Stimulated activated CD4-positive, alpha-beta T cell treated with anti-CD3 and anti-CD28 coated beads, Interleukin-12 subunit alpha, Interleukin-12 subunit beta, amount 100 ng/mL, for 4 hours (primary cell): ENCODE measurements at places on chromosomes 3 and 15.

DNA sequence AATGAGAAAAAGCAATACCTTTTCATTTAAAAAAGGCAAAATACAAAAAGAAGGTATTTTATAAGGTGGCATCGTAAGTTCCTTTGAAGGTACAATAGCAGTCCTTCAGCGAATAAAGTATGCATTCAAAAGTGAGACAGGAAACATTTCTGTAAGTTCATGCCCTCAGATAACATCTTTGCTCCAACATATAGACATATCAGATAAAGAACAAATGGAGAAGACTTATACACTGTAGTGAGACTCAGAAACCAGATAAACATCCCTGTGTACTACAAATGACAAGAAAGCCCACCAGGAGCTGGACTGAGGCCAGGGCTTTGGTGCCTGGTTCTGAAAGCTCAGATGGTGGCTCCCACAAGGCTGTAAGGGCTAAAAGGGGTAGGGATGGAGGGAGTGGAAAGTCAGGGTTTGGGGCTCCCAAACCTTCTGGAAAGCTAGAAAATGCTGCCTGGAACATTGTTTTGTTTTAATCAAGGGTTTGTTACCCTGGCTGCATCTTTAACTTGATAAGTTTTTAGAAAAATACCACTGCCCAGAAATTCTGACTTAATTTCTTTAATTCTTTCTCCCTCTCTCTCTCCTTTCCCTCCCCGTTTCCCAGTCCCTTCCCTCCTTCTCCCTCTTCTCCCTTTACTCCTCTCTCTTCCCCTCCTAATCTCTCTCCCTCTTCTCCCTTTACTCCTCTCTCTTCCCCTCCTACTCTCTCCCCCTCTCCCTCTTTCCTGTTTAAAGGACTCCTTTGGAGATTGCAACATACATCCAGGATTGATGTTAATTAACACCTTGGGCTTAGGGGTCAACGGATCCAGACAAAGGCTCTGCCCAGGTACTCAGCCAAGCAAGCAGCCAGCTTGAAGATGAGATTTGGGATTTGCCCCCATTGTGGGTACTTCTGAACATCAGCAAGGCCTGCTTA, 126.1 kb downstream of the AQP9 start:
- DNase-seq = no peak

DNA sequence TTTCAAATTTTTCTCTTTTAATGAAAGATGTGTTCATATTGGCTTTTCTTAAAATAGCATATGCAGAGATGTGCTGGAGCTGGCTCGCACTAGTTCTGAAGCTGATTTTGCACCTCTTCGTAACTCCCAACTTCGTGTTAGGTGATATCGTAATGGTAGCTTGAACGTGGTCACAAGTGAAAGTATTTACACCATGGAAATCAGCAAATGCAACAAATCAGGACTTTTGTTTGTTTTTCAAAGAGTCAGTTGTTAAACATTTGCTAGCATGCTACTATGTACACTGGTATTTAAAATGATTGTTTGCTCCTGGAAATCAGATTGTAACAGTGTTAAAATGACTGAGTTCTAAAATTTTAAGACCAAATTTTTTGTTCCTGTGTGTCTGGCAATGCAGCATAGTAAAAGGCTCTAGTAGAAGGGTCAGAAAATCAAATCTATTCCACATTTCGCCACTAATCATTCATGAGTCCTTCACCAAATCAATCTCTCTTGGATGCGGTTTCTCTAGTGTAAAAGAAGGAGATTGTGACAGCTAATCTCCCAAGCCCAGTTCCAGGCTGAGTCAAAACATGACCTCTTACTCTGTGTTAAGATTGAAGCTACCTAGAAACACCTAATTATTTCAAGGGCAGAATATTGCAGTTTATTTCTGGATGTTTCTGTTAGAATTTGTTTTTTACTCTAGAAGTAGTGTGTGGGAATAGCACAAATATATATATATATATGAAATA, 34.3 kb upstream of the CMC1 start:
- DNase-seq = no peak

- no peak for DNase-seq
Measured at GRCh38 chr3:140219291-140219690, 284.3 kb downstream of the CLSTN2 start.

DNA sequence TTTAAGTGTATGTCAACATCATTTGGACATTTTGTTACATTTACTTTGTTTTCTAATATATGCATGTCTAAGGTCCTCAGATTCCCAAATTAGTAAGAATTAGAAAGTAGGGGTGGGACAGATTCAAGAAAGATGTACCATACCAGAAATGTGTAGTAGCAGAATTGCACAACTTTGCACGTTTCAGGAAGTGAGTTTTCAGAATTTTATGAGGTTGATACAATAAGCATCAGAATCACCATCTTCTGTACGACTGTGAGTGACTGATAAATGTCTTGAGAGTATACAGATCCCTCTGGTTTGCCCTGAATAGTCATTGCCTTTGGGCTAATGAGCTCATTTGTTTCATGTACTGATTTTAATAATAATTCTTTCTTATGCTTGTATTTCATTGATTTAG, 9.3 kb downstream of the ARIH2 start:
- no peak for DNase-seq

DNA sequence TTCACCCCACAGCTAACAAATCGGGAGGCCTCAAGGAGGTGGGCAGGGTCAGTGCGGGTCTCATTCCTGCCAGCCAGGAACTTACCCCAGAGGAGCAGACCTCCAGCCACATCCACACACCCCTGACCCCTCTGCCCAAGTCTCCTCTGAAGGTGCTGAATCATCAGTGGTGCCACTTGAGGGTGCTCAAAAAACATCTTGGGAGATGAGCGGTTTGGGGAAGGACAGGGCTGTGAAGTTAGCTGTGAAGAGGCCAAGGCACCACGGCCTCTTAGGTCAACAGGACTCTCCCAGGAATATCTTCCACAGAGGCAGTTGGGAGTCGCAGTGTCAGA, 1.2 kb downstream of the DAPK2 start:
- DNase-seq = no peak

DNA sequence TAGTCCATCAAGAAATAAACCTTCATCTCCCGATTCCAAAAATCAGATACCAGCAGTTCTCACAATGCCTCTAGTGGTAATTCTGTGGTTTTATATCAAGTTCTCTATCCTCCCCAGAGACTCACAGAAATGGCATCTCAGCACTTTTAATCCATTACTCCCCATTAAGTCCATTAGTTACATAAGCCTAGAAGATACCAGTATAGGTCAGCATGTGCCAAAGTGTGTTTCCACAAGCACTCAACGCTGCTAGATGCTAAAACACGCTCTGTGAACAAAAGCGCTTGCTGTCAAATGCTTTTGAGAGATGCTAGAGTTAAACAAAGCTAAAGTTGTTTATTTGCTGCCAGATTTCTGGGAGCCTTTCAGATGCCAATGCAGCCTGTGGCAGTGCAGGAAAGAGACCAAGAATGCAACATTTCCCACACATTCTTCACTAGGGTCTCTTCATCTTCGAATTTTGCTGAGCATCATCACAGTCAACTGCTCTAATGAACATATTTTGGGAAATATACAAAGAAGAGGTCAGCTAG, 918.8 kb upstream of the CFAP20DC start:
- no peak for DNase-seq

- DNase-seq = no peak
Measured at GRCh38 chr15:78388865-78389264, 48.7 kb downstream of the CRABP1 start.
